ENCODE measurements at places on chromosomes 16 and 17.
A peak's percentile ranks its signal among the peaks of the same experiment; 100 is the strongest.

GRCh38 chr16:14309001-14309886, 238.1 kb downstream of the MRTFB start:
- DNase-seq, result no peak

- no peak for DNase-seq
Measured at GRCh38 chr17:44004077-44004760, at the start of gene NAGS. Gene NAGS (plus strand): TSS chr17:44004622. CDS start chr17:44004664, 42 bp downstream.

- no peak for DNase-seq
Measured at GRCh38 chr16:78957317-78958100, 643.0 kb downstream of the MAF start.

DNA sequence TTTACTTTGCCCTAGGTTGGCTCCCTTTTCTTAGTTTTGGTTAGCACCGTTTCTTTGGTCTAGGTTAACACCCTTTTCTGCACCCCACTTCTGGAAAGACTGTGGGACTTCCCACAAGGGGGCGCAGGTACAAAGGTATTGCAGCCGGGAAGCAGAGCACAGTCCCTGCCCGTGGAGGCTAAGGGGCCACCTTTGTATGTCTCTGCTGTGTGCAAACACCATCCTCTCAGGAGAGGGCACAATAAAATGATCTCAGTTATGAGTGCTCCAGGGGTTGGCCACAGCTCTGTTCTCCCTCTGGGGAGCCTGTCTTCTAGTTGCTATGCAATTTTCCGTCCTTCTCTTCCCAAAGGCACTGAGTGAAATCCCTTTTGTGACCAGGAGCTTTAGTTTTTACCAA, 28.4 kb upstream of the TMC5 start:
- no peak for DNase-seq

- peak; percentile 95 for DNase-seq
Measured at GRCh38 chr17:7214300-7215135, 5.1 kb downstream of the DLG4 start.

DNA sequence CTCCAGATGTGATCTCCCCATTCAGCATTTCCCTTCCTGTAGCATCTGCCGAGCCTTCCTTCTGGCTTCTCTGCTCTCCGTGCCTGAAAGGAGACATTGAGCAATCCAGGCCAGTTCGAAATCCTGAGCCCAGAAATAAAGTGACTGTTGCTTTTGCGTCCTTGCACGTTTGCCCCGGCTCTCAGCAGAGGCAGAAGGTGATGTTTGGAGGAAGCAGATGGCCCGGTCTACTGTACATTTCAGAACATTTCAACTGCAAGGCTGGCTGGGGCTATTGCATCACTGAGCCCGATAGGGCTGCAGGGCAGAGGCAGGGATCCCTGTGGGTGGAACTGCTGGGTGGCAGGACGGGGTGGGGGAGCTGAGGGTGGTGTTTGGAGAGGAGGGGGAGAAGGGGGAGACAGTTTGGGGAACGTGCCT, 29.4 kb downstream of the IRF8 start:
- peak; percentile 69 for DNase-seq

GRCh38 chr17:40678902-40679522, 14.0 kb upstream of the KRT222 start:
- DNase-seq, result no peak

DNA sequence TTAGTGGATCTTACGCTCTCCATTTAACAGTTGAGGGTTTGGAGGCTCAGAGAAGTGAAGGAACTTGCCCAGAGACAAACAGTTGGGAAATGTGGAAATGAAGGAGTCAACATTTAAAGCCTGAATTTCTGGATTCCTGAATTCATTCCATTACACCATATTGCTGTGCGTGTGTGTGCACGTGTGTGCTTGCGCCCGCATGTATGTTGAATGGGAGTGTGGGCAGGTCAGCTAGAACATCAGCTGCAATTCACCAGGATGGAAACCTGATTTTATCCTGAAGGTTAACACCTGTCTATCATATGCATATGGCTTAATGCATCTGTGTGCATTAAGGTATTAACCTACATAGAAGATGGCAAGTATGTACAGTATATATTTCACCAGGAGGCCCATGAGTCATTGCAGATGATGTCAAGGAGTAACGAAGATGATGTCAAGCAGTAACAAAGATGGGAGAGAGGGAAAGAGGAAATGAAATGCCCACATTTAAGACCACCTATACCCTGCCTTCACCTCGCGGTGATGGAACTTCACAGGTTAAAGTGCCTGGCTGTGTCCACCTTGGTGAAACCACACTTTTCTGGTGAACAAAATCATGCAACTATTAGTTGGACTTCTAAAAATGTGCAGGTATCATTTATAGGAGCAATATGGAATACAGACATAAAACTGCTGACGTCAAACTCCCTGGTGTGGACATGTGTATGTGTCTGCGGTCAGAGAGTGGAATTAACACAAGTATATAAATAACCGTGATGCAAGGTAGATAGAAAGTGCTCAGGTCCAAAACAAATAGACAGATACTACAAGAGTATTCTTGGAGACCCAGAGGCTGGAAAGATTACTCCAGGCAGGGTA, 832 bp upstream of the ADAP2 start:
- DNase-seq, result peak; percentile 35

DNA sequence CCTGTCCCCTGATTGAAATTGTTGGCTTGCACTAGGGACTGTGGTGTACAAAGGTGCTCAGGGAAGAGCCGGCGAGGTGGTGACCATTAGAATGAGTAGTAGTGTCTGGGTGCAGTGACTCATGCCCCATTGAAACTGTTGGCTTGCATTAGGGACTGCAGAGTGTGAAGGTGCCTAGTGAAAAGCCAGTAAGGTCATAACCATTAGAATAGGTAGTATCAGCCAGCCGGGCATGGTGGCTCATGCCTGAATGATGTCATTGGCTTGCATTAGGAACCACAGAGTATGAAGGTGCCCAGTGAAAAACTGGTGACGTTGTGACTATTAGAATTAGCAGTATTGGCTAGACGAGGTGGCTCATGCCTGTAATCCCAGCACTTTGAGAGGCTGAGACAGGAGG, 78.9 kb downstream of the ABCC6 start:
- no peak for DNase-seq

- DNase-seq, result no peak
Measured at GRCh38 chr16:46900455-46901235, 16.5 kb downstream of the GPT2 start.

DNA sequence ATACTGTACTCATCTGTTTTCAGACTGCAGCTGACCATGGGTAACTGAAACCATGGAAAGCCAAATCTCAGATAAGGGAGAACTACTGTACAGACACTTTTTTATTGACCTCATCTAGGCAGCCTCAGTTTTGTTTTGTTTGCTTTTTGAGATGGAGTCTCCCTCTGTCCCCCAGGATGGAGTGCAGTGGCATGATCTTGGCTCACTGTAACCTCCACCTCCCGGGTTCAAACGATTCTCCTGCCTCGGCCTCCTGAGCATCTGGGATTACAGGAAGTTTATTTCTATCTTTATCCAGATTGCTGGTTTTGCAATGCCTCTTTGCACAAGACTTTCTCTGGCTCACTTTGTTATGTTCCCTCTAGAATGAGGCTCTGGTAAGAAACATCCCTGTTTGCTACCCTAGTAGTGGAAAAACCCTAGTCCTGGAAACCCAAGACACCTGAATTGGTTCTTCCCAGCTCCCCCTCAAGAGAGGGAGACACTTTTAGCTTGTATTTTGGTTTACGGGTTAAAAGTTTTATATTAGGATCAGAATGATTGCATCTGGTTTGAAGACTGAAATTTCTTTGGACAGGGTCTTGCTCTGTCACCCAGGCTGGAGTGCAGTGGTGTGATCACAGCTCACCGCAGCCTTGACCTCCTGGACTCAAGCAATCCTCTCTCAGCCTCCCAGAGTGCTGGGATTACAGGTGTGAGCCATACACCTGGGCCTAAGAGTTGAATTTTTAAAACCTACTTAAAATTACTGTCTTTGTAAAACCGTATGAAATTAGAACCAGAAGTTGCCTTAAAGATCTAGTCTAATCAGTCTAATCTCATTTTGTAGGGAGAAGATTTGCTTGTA, 38.9 kb downstream of the ZNF207 start:
- DNase-seq, result no peak

DNA sequence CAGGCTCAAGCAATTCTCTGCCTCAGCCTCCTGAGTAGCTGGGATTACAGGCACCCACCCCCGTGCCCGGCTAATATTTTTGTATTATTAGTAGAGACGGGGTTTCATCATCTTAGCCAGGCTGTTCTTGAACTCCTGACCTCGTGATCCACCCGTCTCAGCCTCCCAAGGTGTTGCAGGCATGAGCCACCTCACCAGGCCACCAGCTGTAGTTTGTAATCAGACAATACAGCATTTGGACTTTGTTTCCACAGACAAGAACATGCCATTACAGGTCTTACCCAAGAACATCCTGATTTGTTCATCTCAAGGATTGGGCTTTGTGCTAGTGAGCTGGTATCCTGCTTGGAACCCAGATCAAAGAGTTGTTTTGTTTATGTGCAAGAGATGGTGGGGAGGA, 30.1 kb downstream of the C17orf100 start:
- DNase-seq, result no peak

DNA sequence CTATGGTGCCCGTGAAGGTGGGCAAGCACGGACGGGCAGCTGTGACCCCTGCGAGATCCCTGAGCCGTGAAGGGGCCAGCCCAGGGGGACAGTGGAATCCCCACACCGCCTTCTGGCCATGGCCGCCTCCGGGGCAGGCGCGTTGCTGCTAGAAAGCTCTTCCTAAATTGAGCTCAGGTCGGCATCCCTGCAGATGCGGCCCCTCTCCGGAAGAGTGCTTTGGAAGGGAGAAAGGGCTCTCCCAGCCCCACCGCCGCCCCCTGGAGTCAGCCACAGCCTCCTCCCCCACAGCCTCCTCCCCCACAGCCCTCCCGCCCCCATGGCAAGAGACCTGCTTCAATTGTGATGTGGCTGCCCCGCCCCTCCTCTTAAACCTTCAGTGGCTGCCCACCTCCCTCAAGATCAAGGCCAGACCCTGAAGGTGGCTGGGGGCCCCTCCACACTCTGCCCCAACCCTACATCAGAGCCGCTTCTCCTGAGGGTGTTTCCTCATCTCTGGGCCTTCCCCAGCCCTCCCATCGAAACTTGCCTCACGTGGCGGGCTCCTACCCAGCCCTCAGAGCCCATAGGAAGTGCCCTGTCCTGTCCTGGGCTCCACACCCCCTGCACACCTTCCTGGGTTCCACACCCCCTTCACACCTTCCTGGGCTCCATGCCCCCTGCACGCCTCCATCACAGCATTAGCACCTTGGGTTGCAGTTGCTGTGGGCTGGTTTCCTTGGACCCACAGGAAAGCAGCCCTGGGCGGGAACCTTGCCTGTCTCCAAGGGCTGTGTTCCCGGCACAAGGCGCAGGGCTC, 5.5 kb upstream of the CBFA2T3 start:
- no peak for DNase-seq

DNA sequence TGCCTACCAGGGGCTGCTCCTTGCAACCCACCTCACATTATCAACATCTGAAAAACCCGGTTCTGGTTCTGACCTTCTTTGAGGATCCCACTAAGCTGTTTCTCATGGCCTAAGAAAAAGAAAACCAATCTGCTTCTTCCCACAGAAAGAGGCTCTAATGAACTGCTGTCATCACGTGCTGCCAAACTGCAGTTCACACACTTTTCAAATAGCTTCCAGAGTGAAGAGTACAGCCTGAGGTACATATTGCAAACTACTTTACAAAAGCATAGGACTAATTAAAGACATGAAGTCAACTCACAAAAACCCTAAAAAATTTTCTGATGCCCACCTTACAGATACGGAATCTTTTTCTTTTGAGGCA, 36.7 kb downstream of the SMG6 start:
- no peak for DNase-seq

DNA sequence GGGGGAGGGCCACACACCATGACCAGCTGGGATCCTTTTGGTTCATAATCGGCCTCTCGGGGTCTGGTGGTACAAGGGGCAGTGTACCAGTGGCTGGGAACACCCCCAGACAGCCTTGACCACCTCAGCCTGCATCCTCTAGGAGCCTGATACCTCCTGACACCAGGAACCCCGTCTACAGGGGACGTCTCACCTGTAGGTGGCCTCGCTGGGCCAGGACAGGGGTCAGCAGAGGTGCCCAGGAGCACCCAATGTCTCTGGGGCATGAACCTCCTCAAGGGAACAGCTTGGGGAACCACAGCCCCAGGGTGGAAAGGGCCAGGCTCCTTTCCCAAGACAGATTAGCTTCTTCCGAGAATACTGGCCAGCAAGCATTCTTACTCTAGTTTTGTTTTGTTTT, 2.5 kb upstream of the METRNL start:
- no peak for DNase-seq

GRCh38 chr16:78552716-78553115, 453.3 kb downstream of the WWOX start:
- DNase-seq, result peak; percentile 74

GRCh38 chr16:1018447-1019198, 37.1 kb downstream of the SOX8 start:
- no peak for DNase-seq

- DNase-seq, result no peak
Measured at GRCh38 chr16:30777591-30778297, 9.3 kb downstream of the ZNF629 start.

GRCh38 chr16:31712064-31712540, 161.5 kb upstream of the ZNF267 start:
- no peak for DNase-seq

DNA sequence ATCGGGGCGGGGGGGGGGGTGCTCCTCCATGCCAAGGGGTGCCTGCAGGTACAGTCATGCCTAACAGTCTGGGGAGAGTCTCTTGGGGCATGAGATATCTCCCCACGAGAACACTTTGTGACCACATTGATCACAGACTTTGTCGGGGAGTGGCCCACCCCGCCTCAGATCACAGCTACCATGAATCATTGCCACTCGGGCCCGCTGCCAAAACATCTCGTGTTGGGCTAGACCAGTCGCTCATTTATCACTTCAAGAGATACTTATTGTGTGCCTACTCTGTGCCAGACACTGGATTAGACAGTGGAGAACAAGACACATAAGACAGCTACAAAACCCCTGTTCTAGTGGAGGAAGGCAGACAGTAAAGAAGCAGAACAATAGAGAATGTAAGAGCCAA, 72.6 kb downstream of the CLEC16A start:
- DNase-seq, result no peak

- DNase-seq, result peak; percentile 27
Measured at GRCh38 chr16:813204-813915, 12.8 kb upstream of the GNG13 start.
